Lower lobe of right lung (tissue), 2 donors: ENCODE measurements at places on chromosomes 2 and 18. TPM values are rescaled to one million over a fixed set of nuclear protein-coding genes. Genes with fewer than 3 reads are reported as not detected.

ERMN gene
- total RNA-seq: 0.21 TPM

CRYBA2 gene
- not detected for total RNA-seq

DNA sequence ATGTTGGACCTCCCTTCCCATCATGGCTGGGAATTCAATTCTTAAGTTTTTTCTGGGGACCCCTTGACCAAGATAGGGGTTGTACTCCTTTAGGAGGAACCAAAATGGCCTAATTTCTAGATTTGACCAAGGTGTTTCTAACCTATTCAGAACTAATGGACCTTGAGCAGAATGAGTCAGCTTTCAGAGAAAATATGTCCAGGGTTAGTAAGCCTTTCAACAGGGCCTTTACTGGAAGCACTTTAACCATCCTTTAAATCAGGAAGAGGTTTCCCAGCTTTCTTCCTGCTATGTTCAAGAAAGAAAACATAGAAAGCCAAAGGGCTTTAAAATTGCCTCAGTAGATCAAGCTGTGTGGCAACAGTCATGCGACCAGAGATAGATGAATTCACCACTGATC, 1184.9 kb upstream of the ACVR2A start:
- H3K4me1 ChIP-seq: no peaks in the 10 kb centered on the region
- H3K36me3 ChIP-seq: no peaks in the 10 kb centered on the region
- H3K27ac ChIP-seq: no peak overlapping the region
- no peak overlapping the region for H3K4me3 ChIP-seq

DNA sequence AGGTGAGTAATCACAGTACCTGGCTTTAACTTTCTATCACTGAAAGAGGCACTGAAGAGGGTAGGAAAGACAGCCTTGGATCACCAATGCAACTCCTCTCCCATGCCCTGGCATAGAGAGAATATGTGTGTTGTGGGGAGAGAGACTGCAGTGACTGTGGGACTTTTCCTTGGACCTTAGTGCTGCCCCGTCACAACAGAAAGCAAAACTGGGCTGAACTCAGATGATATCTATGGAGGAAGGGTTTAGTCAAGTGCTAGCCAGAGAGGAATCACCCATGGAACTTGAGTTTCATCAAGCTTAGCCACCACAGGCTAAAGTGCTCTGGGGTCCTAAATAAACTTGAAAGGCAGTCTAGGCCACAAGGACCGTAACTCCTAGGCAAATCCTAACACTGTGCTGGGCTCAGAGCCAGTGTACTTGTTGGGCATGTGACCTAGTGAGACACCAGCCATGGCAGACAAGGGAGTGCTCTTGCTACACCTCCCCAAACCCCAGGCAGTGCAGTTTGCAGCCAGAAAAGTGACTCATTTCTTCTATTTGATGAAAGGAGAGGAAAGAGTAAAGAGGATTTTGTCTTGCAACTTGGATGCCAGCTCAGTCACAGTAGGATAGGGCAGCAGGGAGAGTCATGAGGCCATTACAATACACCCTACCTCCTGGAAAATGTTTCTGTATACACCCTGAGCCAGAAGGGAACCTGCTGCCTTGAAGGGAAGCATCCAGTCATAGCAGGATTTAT, 105.8 kb upstream of the SPOPL start:
- H3K27ac ChIP-seq: no peak overlapping the region
- DNase-seq: no peak
- no peaks in the 10 kb centered on the region for H3K4me1 ChIP-seq
- no peaks in the 10 kb centered on the region for H3K36me3 ChIP-seq
- H3K4me3 ChIP-seq: no peak overlapping the region

GRCh38 chr2:42949125-42949524, 156.7 kb upstream of the HAAO start:
- no peak overlapping the region for H3K27ac ChIP-seq
- H3K4me1 ChIP-seq: peaks cover 36% of the 10 kb centered on the region
- no peak for DNase-seq
- no peaks in the 10 kb centered on the region for H3K36me3 ChIP-seq

DNA sequence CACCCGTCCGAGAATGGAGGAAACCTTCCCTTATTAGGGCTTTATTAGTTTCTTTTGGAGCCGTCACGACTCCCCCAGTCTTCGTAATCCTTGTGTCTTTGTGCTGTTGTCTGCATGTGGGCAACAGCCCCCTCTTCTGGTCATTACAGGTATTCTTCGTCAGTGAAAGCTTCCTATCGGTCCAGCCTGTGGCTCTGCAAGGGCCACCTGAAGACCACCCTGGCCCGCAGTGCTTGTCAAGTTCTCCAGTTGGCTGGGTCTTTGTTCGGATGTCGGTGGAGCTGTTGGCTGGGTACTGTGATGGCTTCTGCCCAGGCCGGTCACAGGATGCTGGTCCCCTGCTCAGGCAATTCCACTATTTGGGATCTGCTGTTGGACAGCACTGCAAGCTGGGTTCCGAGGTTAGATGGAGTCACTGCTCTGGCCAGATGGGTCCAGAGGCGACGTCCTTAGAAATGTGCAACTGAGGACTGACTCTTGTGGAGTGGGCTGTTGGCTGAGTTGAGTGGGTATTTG, 19.2 kb downstream of the E2F6 start:
- no peaks in the 10 kb centered on the region for H3K4me1 ChIP-seq
- H3K27ac ChIP-seq: no peak overlapping the region
- no peaks in the 10 kb centered on the region for H3K27me3 ChIP-seq
- H3K4me3 ChIP-seq: no peak overlapping the region

- H3K4me3 ChIP-seq: no peak overlapping the region
- no peak for DNase-seq
- H3K4me1 ChIP-seq: peaks cover 13% of the 10 kb centered on the region
- H3K27ac ChIP-seq: no peak overlapping the region
Measured at GRCh38 chr18:78643981-78644380, 335.6 kb upstream of the SALL3 start.

GRCh38 chr2:112483042-112483473, 1.1 kb downstream of the TTL start:
- peak overlapping the region; percentile 89 for H3K4me3 ChIP-seq
- peaks cover 43% of the 10 kb centered on the region for H3K4me1 ChIP-seq
- no peak for DNase-seq
- no peaks in the 10 kb centered on the region for H3K36me3 ChIP-seq
- peak overlapping the region; percentile 89 for H3K27ac ChIP-seq

DNA sequence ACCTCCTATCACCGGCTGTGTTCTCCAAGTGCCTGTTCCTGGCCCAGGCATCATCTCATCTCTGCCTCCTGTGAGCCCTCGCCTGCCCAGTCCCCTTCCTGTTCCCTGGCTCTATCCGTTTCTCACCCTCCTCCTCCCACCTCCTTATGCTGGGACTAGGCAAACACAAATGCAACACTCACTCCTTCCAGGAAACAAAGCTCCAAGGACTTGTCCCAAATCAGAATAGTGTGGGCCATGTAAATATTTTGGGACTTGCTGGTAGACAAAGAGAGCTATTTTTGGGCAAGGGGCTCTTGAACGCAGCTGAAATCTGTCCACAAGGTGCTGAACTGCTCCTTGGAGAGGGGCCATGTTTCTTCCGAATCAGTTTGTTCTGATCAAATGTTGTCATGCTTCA, 25.3 kb downstream of the MBP start:
- H3K4me1 ChIP-seq: peaks cover 92% of the 10 kb centered on the region
- H3K27ac ChIP-seq: peak overlapping the region; percentile 54
- H3K27me3 ChIP-seq: no peaks in the 10 kb centered on the region
- no peak overlapping the region for H3K4me3 ChIP-seq
- H3K36me3 ChIP-seq: peaks cover 11% of the 10 kb centered on the region

DNA sequence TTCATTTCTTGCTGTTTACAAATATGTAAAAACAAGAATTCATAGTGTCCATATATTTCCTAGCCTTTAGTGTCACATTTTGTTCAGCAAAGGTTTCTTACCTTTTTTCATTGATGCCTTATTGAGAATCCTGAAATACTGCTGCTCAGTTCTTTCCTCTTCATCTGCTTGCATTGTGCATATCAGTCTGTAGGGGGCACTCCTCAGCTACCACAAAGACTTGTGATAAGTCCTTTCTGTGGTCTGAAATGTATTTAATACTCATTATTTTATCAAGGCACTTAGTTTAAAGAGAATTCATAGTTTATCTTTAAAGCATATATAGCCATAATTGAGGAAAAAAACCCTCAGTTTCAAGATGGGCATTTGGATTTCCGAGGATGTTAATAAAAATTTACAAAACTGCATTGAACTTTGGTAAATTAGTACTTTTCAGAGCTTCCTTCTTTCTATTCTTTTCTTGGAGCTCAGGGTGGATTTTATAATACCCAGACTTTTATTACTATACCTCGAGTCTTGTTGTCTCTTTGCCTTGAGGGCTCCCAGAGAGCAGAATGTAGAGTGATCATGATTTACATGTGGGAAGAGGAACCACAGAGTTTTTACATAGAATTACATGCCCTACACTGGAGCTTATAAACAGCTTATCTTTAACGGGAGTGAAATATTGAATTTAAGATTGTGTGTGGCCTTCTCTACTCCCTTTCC, 570.1 kb downstream of the PLCL1 start:
- no peaks in the 10 kb centered on the region for H3K27me3 ChIP-seq
- no peak overlapping the region for H3K4me3 ChIP-seq
- H3K27ac ChIP-seq: no peak overlapping the region

GRCh38 chr2:48313036-48313877, 216.7 kb upstream of the STON1 start:
- no peaks in the 10 kb centered on the region for H3K27me3 ChIP-seq
- H3K4me3 ChIP-seq: peak overlapping the region; percentile 83
- peaks cover 24% of the 10 kb centered on the region for H3K4me1 ChIP-seq
- no peaks in the 10 kb centered on the region for H3K36me3 ChIP-seq
- no peak for DNase-seq
